ENCODE measurements at places on chromosomes 7 and 10.

- no peak for DNase-seq
Observed at GRCh38 chr10:49446031-49446430, 50.1 kb upstream of the DRGX start.

DNA sequence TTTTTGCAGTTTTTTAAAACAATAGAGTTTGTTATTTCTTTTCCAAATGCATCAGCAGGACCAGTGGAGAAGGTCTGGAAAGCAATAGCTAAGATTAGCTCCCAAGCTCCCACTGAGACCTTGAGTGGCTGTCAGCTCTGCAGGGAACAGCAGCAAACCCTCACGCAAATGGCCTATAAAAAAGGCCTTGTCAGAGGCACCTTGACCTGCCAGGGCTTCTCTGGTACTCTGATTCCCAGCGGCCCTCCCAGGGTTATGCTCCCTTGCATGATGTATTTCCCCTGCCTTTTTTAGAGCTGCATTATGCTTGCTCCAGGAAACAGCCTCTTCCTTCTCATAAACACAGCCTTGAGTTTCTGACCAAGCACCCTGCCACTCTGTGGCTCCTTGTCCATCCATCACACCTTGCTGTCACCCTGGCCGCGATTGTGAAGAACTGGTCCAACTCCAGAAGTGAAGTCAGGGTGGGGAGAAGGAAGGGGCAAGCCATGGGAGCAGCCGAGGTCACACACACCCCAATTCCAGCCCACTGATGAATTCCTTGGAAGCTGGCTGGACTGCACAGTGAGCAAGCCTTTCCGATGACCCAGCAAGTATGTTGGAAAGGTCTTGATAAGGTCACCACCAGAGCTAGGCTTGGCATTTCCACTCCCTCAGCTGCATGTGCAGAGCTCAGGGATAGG lies 35.3 kb upstream of the NKX2-3 start:
- no peak for DNase-seq

- DNase-seq, result peak; percentile 55
Observed at GRCh38 chr7:38796626-38797501, 112.1 kb downstream of the VPS41 start.

DNA sequence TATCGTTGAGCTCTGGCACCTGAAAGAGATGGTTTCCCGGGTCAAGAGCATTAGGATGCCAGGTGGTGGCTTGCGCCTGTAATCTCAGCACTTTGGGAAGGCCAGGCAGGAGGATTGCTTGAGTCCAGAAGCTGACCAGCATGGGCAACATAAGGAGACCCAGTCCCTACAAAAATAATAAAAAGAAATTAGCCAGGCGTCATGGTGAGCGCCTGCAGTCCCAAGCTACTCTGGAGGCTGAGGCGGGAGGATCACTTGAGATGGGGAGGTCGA lies 6.1 kb upstream of the KCP start:
- no peak for DNase-seq

- DNase-seq, result no peak
Observed at GRCh38 chr10:22537810-22538209, 176.6 kb downstream of the PIP4K2A start.

DNA sequence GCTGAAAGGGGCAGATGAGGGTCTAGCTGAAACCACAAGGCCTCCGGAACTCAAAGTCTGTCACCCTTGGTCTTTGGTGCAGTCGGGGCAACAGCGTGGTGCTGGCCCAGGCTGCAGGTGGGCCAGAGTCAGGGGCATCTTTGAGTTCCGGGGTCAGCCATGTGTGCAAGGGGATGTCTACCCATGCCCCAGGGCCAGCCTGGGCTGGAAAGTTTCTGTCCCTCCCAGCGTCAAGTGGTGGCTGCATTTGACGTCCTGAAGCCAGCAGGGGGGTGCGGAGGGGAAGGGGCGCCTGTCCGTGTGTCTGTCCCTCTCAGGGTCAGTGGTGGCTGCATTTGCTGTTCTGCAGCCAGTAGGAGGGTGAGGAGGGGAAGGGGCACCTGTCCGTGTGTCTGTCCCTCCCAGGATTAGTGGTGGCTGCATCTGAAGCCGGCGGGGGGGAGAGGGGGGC lies 638 bp downstream of the BRAT1 start:
- peak; percentile 48 for DNase-seq

GRCh38 chr7:25964483-25964991 lies 187.5 kb upstream of the NFE2L3 start:
- peak; percentile 79 for DNase-seq

DNA sequence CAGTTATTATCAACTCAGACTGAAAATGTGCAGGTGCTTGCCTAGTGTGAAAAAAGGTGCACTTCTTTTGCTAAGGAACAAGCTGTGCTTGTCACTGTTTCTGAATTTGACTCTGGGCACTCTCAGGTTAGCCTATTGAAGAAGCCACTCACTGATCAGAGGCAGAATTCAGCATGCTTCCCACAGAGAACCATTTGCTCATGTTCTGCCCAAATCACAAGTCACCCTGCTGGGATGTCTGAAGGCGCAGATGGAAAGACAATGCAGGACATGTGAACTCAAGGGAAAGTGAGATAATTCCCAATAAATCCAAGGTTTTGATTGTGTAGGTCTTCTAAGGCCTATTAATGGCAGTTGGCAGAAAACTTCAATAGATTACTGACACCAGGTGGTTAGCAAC lies 47.8 kb upstream of the CSTF2T start:
- no peak for DNase-seq

DNA sequence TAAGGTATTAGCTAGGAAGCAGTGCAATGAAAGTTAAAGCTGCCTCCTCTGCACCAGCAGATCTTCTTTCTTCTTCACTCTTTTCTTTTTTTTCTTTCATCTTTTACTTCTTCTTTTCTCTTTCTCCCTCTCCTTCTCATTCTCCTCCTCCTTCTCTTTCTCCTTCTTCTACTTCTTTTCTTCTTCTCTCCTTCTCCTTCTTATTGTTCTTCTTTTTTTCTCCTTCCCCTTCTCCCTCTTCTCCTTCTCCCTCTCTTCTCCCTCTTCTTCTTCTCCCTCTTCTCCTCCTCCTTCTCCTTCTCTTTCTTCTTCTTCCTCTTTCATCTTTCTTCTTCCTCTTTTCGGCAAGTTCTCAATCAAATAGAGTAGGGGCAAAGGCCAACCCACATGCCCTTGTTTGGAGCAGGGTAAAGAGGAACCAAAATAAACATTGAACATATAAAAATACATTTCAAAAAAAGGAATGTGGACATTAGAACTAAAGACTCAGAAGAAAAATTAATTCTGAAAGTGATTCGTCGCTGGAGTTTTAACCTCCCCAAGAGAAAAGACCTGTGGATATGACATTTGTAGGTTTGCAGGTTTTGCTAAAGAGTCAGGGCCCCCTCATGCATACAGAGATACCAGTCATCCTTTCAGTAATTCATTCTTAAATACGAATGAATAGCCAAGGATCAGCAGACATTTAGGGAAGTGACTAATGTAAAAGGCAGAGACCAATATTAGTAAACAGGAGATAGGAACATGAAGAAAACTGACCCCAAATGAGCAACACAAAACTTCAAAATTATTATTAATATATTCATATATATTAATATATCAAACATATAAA lies 93.0 kb upstream of the RSU1 start:
- no peak for DNase-seq

- DNase-seq, result no peak
Observed at GRCh38 chr10:43035800-43036199, 41.1 kb upstream of the RET start.

DNA sequence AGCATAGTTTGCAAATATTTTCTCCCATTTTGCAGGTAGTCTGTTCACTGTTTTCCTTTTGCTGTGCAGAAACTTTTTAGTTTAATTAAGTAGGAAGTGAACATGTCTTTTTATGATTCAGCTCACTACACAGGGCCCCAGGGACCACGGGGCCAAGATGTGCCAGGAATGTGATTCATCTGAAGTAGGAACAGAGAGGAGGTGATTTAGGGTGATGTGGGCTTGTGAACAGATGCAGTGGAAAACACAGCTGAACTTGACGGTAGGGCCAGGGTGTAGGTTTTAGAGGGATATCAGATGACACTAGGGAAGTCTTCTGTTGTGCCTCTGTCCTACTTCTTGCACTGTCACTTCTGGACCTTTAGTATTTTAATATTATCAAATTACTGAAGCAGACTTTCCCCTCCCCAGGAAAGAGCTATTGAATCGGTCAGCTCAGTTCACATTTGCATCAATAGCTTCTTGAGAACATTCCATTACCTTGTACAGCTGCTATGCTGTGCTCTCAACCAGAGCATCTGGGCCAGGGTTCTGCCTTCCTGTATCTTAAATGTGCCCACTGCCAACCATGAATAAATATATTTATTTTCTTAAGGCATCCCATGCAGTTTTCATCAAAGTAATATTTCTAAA lies 96.9 kb downstream of the OSBPL3 start:
- peak; percentile 74 for DNase-seq

DNA sequence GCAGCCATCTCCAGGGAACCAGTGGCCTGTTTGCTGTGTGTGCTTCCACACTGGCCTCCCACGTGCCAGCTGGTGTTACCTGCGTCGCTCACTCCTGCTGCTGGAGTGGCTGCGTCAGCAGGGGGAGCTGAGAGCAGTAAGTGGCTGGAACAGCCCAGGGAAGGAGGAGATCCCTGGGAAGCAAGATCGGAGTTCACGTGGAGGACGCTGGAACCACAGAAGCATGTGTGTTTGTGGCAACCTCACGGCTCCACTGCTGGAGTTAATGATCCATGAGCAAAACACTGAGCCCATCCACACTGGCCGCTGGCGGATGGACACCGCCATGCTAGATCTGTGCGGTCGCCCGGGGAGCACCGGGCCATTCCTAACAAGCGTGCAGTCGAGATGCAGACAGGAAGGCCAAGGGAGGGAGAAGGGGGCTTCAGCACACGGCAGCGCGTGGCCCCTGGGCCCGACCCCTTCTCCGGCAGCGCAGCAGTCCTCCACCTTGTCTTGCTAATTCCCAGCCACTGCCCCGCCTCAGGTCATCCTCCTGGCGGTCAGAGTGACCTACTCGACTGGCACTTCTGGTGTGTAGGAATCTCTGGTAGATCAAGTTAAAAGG lies 68.5 kb upstream of the EEPD1 start:
- DNase-seq, result no peak

DNA sequence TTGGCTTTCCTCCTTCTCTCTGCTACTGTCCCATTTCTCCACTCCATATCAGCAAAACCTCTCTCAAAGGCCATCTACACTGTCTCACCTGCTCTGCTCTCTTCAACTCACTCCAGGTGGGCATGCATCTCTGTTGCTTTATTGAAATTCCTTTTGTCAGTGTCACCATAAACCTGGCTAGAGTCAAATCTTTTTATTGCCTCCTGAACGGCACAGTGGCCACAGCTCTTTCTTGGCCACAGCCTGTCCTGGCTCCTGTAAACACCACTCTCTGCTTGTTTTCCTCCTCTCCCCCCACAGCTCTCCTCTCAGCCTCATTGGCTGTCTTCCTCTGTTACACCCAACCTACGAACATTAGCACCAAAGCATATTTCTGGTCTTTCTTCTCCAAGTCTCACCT lies 31.1 kb upstream of the TMEM273 start:
- no peak for DNase-seq

GRCh38 chr10:79063071-79063491 lies 5.7 kb upstream of the ZMIZ1 start:
- DNase-seq, result no peak

DNA sequence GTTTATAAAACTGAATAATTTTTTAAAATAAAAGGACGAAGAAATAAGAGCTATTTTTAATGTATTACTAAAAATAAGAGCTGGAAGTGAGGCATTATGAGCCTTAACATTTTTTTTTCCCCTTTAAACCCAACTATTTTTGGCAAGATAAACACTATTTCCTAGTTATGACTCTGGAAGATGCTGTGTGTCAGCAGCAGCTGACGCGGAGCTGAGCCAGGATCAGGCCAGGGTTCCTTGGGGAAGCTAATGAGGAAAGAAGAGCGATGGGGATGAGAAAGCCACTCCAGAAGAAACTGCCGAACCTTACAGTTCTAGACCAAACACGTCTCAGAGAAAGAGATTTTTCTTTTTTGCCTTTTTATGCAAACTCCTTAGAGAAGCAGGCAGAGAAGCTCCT lies 85.9 kb downstream of the USP6NL start:
- no peak for DNase-seq

GRCh38 chr10:103750836-103751235 lies 104.5 kb downstream of the SH3PXD2A start:
- DNase-seq, result no peak

GRCh38 chr10:49174261-49174925 lies 13.8 kb downstream of the TMEM273 start:
- peak; percentile 34 for DNase-seq

DNA sequence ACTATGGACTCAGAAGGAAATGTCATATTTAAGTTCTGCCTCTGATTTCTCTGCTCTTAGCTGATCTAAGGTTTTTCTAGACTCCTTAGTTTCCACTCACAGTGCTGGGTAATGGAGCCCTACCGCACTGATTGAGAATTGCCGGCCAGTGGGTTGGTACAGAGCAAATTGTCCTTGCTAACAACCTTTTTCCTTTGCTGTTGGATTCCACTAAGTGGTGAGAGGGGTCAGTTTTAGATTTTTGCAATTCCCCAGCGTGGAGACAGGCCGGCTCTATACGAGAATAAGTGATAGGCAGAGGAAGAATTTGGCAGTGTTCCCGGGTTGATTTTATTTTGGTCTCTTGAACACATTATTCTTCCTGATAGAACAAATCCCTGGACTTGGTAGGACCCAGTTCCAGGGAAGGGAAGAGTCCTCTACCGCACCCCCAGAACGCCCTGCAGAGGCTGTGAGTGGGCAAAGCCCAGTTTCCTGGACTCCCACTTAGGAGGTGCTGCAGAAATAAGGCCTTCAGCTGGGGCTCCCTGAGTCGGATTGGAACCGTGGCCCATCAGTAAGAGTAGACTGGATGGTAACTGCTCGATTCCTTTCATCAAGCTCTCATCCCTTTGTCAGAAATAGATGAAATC lies 3.0 kb upstream of the NRP1 start:
- DNase-seq, result no peak

- no peak for DNase-seq
Observed at GRCh38 chr7:63030061-63030460, 968.6 kb upstream of the ZNF722 start.

DNA sequence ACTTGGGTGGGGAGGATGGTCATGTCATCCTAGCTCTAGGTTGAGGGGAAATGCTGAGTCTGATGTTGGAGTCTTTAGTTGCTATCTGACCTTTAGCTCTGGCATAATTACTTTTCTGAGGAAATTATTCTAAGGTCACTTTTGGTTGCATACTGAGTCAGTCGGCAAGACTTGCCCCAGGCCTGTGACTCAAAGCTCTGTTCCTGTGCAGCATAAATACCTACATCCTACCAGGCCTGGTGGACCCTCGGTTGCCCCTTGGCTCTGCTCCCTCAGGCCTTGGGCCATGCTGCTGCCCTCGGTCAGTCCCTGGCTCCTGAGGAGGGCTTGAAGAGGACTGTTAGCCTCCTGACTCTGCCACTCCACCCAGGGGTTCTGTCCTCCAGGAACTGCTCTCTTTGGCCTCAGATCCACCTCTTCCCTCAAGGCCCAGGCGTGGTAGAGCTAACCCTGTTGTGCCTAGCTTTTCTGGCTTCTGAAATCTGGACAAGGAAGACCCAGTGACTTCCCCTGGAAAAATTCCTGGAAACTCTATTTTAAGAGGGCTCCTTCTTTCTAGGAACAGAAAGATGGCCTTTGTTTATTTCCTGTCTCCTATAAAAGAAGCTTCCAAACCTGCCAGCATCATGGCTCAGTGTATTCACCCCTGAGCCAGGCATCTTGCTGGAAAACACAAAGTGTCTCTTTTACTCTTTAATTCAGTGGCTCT lies 71.2 kb downstream of the TMEM178B start:
- no peak for DNase-seq

- peak; percentile 10 for DNase-seq
Observed at GRCh38 chr10:55500931-55501559, 700.0 kb upstream of the PCDH15 start.

GRCh38 chr10:4353964-4354363 lies 472.0 kb upstream of the AKR1E2 start:
- no peak for DNase-seq
